ENCODE measurements at places on chromosomes 2 and 18.

- no peak for DNase-seq
These were observed 163.2 kb downstream of the INSIG2 start for GRCh38 chr2:118251427-118251826.

DNA sequence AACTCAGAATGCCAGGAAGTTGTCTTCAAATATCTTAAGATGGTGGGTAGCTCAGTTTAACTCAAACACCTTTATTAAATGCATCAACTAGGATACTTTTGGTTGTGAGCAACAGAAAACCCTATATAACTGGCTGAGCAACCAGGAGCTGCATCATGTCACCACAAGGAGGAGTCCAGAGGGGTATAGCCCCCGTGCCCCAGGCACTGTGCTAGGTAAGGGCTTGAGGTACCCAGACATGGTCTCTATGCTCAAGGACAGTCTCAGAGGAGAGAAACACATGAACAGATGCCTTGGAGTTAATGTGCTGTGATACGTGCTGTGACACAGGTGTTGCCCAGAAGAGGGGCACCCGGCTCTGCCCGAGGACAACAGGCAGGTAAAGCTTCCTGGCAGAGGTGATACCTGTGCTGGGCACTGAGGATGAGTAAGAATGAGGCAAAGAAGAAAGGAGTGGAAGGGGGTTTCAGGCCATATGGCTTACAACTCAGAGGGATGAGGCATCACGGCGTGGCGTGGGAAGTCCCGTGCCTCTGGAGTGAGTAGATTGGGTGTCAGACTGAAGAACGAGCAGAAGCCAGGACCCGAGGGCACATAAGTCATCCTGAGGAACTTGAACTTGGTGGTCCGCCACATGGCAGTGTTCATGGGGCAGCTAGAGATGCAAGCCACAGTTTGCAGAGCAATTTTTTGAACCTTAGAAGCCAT, 32.0 kb upstream of the CAB39 start:
- DNase-seq = no peak

DNA sequence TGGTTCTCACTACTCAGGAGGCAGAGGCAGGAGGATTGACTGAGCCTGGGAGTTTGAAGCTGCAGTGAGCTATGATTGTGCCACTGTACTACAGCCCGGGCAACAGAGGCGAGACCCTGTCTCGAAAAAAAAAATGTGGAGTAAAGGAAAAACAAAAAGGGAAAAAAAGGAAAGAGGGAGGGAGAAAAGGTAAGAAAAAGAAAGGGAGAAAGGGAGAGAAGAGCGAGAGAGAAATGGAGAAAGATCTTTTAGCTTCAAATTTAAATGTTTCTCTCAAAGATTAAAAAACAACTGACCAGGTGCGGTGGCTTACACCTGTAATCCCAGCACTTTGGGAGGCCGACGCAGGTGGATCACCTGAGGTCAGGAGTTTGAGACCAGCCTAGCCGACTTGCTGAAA, 7.9 kb upstream of the RNF138 start:
- DNase-seq = no peak

GRCh38 chr2:177296040-177296439, 31.5 kb upstream of the NFE2L2 start:
- no peak for DNase-seq

DNA sequence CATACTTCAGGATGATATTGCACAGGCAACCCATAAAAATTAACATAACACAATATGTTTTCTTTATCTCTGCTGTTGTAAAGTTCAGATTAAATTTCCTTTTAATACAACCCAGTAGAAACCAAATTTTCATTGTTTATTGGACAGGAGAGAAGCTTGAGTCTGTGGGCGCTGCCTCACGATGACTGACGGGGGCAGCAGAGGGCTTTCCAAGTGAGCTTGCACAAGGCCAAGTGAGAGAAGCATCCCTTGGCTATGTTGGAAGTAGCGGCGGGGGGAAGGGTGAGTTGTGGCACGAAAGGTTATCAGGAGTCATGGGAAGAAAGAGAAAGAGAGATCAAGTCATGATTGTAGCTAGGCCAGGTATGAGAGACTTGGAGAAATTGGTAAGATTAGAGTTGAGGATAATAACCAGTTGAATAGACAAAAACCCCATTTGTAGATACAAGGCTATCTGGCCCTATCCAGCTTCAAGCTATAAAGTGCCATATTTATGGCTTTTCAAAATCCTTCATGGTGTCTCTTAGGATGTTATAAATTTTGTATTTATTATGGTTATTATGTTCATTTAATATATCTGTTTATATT, 413.7 kb upstream of the FAM98A start:
- DNase-seq = peak; percentile 4

GRCh38 chr2:10984418-10985135, 72.8 kb downstream of the KCNF1 start:
- no peak for DNase-seq

- DNase-seq = no peak
These were observed 148.5 kb downstream of the SPP2 start for GRCh38 chr2:234198976-234199375.

DNA sequence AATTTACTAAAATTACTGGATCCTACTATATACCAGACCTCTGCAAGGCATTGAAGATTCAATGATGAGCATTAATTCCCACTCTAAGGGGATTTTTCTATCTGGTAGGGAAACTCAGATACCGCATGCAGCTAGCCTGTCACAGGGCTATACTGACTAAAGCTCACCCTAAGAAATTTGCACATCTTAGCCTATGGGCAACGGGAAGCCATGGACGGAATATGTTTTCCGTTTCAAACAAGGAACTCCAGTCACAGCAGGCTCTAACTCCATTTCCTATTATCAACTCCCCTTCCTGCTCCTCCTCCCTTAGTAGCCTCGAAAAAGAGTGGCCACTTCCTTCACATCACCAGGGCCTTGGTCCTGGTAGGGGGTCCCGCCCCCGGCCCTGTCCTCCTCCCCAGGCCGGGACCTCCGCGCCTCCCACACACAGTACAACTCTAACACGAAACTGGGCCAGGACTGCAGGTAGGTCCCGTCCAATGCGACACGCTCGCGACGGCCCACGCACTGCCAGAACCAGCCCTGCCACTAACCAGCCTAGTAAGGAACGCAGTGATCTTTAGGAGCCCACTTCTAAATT, 659 bp upstream of the COX5B start:
- DNase-seq = no peak

GRCh38 chr2:217521820-217522219, 481.0 kb downstream of the TNS1 start:
- DNase-seq = no peak

DNA sequence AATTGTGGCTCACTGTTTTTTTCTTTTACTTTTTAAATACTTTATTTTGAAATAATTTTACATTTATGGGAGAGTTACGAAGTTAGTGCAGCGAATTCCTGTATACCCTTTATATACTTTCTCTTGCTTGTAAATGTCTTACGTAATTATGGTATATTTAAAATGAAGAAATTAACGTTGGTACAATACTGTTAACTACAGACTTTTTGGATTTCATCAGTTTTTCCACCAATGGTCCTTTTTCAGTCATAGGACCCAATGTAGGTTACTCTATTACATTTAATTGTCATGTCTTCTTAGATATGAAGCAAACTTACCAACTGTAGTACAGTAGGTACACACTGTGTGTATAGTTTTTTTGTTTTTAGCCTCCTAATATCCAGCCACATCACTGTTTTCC, 76.3 kb downstream of the BOLA3 start:
- DNase-seq = no peak

Data from stimulated activated CD4-positive, alpha-beta T cell treated with anti-CD3 and anti-CD28 coated beads, Interleukin-4, amount 100 ng/mL, for 24 hours (primary cell).